Left colon (tissue), 2 donors: ENCODE measurements at places on chromosomes 4 and X. TPM values are rescaled to one million over a fixed set of nuclear protein-coding genes. Genes with fewer than 3 reads are reported as not detected.

DNA sequence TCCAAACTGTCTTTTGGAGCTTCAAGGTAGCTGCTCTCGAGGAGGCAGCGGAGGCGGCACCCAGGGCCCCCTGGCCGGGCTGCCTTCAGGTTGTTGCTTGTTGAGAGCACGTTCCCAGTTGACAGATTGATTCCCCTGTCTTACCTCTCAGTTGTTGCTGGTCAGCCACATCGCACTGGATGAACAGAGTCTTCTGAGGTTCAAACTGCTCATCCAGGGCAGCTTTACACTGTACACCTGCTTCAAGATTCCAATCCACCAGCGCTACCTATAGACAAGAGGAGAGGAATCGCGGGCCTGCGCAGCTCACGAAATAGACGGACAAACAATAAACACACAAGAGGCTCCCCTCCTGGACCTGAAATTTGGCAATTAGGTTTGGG is 497 bp downstream of the HPGD start:
- peak; percentile 38 for DNase-seq

GRCh38 chr4:156992943-156993342 is 21.3 kb upstream of the PDGFC start:
- no peak for DNase-seq

DNA sequence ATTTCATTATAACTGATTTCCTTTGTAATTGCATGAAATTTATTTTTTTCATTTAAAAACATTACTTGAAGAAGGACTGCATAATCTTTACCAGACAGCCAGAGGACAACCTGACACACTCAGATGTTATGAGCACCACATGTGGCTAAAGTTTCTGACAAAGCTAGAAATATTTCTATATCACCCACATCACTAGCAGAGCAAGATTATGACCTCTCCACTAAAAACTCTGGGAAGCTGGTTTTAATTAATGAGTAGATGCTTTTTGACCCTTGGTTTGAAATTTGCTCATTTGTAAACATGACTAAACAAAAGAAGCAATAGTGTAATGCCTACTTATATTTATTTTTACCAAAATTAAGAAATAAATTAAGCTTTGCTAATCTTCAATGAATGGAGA is 661.5 kb upstream of the EPHA5 start:
- DNase-seq: no peak

DNA sequence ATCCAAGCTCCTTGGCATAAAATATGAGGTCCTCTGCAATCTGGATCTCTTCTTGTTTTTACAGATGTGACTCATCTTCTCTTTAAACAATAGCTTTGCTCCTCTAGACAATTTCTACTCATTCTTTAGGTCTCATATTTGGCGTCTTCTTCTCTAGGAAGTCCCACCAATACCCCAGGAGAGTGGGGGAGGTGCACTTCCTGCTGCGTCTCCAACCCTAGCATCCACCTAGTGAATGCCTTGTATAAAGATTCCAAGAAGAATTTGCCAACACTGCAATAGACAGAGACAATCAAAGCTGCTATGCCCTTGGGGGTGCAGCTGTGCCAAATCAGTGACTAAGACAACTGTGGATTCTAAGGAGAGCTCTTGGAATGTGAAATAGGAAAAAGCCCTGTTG is 45.7 kb upstream of the SLC10A7 start:
- DNase-seq: no peak

The TEX13C gene
- total RNA-seq: not detected
